Right ventricle myocardium superior (tissue), 1 donor: ENCODE measurements at places on chromosomes 5 and 9.

DNA sequence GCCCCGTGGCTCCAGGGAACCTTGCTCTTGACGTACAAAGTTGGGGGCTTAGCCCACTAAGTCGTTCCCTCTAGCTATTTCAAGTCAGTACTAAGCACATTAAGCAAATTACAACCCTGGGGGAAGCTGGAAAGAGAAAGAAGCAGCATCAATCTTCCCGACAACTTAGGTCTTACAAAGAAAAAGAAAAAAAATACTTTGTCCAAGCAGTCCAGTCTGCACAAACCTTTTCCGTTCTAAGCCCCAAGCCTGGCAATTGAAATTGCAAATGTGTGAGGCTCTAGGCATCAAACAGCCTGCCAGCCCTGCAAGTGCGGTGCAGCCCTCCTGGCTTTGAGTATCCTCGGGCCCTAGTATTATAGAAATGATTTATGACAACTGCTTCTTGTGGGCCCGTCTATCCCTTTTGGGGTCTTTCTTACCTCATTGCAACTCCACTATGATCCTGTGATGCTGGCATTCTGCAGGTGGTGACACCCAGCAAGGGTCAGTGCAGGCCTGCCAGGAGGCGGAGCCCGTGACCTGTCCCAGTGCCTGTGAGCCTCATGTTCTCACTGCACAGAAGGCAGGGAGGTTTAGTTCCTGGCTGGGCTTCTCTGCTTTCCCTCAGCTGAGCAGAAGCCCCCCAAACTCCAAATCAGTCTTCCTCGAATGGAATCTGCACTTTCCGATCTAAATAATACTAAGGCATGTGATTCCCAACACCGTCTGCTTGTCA, 232.3 kb upstream of the IRX2 start:
- DNase-seq: no peak

- DNase-seq: no peak
Measured at GRCh38 chr5:150394131-150394530, 18.6 kb downstream of the CD74 start.

DNA sequence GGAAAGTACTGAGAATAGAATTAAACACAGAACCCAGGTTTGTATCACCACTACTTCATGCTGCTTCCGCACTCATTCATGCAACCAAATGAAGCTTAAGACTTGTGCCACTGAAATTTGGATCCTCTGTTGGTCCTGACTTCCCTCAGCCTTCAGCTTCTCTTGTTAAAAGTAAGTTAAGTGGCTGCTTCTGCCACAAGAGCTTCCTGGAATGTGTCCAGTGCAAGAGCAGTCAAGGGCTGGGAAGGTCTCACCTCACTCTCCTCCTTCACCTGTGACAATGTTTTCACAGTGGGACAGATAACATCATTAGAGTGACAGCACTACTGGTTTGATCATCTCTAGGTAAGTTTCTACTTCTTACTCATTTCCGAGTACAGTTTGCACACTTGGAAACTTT, 7.9 kb downstream of the SNCAIP start:
- no peak for DNase-seq

- DNase-seq: no peak
Measured at GRCh38 chr9:129382281-129383018, 204.4 kb upstream of the IER5L start.

DNA sequence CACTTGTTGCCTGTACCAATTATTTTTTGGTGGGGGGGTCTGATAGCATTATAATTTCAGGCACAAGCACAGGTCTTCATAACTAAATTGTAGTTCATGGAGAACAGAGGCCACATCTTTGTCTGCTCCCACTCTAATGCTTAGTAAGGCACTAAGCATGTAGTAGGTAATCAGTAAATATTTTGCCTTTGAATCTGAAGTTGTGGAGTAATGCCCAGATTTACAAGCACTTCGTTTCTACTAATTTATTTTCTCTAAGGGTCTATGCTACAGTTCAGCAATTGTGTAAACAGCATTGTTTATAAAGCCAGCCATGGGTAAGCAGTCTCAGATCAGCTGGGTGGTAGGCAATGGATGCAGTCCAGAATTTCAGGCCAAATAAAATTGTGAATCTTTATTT, 78.6 kb downstream of the GRIA1 start:
- no peak for DNase-seq

GRCh38 chr5:96896276-96896675, 20.0 kb downstream of the ERAP2 start:
- DNase-seq: no peak

DNA sequence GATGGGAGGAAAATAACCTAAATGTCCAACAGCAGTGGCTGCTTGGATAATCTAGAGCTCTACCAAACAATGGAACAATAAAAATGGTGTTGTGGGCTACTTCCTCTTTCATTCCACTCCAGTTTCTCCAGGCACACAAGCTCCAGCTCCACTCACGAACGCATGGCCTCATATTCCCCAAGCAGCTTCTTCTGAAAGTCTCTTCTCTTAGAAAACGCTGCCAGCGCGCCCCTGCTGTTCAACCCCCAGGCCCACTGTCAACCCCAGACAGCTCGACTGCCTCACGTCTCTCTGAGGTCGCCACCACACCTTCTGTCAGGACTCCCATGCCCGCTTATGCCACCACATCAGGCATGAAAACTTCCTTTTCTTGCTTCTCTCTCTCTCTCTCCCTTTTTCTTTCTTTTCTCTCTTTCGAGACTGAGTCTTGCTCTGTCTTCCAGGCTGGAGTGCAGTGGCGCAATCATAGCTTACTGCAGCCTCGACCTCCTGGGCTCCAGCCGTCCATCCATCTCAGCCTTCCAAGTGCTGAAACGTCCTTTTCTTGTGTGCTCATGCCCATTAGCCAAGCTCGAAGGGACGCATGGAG, 16.2 kb downstream of the OR2V2 start:
- no peak for DNase-seq

- DNase-seq: no peak
Measured at GRCh38 chr9:80467632-80468031, 895.9 kb downstream of the TLE4 start.

- DNase-seq: no peak
Measured at GRCh38 chr5:158805195-158805594, 294.5 kb downstream of the EBF1 start.

GRCh38 chr5:109911731-109912130, 222.0 kb downstream of the MAN2A1 start:
- DNase-seq: no peak

GRCh38 chr5:59724482-59725391, 168.8 kb downstream of the PDE4D start:
- no peak for DNase-seq

DNA sequence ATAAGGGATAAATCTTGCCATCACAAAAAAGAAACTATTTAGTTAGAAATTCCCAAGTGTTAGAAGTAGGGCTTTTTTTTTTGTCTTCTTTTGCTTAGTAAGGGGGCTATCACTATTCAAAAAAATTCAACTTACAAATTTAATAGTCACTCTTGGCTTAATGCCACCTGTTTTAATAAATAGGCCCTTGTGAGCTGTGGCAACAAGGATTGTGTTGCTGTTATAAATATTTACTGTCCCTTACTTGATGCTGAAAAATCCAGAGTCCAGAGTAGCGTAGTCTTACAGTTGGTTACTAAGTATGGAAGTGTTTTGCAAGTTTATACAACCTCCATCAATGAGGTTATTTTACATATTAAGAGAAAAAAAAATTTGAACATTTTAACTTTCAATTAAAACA, 21.4 kb upstream of the CEP78 start:
- DNase-seq: no peak

GRCh38 chr9:128499920-128500319, 4.6 kb upstream of the GLE1 start:
- DNase-seq: no peak

DNA sequence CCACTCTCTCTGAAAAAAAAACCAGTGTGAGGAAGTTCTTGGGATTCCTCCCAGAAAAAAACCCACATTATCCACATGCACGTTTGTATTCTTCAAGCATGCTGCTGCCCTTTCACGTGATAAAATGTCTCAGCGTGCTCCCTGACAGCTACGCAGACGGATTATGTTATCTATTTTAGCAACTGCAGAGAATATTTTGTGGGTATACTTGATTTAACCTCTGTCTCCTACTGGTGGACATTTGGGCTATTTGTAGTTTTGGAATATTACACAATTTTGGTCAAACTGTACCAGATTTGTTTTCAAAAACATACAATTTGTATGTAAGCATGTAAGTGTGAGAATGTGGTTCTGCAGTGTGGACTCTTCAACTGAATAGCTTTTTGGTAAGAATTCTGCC, 10.7 kb downstream of the PRRC2B start:
- no peak for DNase-seq

DNA sequence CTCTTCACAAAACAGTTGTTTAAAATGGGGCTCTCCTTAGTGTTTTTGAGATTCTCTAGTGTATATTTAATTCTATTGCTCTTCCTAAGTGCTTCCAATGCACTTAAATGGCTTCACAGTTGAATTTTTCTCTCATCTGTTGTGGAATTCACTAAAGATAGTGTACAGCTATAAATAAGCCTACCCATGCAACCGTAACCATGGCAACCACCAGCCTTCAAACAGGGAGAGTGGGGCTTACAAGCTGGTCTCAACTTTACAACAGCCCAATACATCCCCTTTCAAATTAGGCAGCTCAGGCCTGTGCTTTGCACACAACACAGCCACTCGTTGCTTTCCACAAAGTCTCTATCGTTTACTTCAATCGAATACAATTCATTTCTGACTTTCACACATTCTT, 144.0 kb upstream of the PLPPR1 start:
- DNase-seq: no peak

GRCh38 chr5:926417-927171, 33.9 kb downstream of the TRIP13 start:
- DNase-seq: peak; percentile 49

DNA sequence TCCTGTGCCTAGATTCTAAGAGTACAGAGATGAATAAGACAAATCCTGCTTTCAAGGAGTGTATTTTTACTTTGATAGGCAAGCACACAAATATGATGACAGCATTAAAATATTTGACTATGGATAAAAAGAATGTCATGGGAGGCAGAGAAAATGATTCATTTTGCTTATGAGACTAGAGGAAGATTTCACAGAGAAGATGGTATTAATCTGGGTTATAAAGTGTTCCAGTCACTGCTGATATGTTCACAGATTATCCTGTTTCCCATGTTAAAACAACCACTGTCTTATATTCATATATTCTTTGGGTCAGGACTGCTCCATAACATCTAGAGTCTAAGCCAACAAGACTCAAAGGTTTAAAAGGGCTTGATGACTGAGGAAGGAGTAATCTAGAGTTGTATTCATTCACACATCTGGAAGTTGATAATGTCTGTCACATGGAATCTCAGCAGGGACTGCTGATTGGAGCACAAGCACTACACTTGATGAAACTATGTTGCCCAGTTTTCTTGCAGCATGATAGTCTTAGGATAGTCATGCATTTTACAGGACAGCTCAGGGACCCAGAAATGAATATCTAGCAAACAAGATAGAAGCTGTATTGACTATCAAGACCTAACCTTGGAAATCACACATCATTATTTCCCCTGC, 79.3 kb downstream of the STARD4 start:
- no peak for DNase-seq

GRCh38 chr5:95668216-95668615, 14.6 kb downstream of the SPATA9 start:
- DNase-seq: no peak

DNA sequence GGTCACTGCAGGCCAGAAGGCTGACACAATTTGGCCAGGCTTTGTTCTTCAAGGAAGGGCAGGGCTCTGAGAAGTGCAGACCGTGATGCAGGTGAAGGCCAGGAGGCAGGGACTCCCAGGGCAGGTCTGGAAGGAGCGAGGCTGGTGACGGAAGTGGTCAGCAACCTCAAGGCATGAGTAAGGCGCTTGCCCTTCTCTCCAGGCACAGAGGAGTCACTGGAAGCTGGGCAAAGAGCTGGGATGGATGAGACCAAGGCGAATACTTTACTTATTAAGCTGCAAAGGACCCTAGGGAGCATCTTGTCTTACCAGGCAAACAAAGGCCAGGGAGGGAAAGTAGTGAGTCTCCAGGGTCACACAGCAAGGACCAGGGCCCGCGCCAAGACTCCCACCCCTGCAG, 18.6 kb downstream of the IRF1 start:
- no peak for DNase-seq

- no peak for DNase-seq
Measured at GRCh38 chr5:150082889-150083288, 3.5 kb downstream of the CSF1R start.
